ENCODE measurements at places on chromosomes 11 and 22.

DNA sequence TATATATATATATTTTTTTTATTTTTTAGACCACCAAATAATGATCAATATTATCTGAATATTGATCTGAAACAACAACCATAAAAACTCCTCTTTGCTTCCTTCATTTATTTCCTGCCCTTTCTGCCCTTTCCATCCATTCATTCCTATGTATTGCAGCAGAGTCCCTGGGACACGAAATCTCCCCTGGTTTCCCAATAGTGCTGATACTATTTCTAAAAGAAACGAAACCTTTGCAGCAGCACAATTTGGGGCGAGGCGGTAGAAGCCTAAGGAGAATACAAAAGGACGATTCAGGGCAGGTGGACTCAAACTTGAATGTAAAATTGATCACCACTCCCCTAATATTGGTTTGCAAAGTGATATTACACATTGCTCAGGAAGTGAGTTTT is 16.9 kb upstream of the AMOTL1 start:
- no peak for DNase-seq

DNA sequence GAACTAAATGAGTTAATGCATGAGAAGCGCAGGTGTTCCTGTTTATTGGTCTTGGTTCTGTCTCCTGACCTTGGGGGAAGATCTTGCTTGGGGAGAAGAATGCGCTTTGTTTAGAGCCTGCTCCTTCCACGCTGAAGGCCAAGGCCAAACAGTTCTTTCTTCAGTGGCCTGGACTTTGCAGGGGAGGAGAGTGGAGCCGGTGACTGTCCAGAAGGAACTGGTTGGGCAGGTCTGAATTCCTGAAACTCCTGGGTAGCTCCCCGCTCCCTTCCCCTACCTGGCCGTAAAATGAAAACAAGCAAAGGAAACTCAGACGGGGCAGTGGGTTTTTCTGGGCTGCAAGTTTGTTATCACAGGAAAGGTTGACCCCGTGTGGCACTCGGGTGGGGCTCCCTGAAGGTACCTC is 3.6 kb downstream of the ARHGAP8 start:
- DNase-seq, result no peak

DNA sequence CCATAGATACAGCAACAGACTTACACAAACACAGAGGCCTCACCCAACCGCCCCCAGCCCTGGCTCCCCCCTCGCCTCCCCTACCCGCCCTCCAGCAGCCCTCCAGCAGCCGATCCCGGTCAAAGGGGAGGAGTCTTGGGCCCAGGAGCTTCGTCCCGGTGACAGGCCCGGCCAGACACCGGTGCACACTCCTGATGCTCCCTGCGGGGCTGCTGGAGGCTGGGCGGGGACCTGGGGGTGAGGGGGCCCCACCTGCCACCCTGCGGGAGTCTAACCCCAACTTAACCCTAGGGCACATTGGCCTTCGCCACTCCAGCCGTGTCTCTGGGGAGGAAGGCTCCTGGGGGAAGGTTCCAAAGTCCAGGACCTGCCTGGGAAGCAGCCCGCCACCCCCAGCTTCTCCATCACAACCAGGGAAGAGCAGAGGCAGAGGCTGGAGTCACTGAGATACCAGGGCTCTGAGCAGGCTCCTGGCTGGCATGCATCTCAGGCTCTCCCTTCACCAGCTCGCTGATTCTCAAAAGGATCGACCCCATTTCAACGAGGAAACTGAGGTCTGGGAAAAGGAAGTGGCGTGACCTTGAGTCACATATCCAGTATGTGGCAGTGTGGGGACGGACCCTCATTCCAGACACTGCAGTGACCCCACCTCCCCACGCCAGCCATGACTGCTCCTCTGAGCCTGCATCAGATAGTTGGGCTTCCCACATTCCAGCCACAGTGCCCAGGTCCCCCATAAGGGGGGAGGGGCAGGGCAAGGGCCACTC is 14.4 kb downstream of the BCL9L start:
- no peak for DNase-seq

DNA sequence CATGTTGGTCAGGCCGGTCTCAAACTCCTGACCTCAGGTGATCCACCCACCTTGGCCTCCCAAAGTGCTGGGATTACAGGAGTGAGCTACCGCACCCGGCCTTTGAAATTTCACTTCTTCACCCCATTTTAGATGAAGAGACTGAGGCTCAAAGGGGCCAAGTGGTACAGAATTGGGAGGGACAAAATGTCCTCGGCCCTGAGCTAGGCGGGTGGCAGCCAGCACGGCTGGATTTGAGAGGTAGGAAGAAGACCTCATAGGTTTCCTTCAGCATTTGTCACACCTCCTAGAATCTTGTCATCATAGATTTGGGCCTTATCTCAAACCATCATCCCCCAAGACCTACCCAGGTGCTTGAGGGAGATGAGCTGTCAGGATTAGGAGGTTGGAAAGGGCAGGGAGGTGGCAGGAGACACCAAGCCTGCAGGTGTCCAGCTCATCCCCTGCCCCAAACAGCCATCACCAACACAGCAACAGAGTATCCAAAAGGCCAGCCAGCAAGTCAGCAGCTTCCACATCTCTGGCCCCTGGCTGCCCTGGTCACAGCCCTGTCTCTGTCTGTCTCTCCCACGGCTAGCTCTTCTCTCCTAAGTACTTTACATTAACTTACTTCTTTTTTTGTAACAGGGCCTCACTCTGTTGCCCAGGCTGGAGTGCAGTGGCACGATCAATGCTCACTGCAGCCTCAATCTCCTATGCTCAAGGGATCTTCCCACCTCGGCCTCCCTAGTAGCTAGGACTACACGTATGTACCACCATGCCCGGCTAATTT is 11.2 kb upstream of the TMPRSS6 start:
- DNase-seq, result no peak

- DNase-seq, result no peak
These were observed 58.1 kb downstream of the CHRDL2 start for GRCh38 chr11:74672956-74673692.

GRCh38 chr11:66883016-66883965 is 26.4 kb downstream of the LRFN4 start:
- DNase-seq, result peak; percentile 37

GRCh38 chr11:117037279-117037974 is 60.8 kb downstream of the SIK3 start:
- peak; percentile 35 for DNase-seq

GRCh38 chr22:25896098-25896497 is 154.1 kb downstream of the MYO18B start:
- DNase-seq, result no peak

DNA sequence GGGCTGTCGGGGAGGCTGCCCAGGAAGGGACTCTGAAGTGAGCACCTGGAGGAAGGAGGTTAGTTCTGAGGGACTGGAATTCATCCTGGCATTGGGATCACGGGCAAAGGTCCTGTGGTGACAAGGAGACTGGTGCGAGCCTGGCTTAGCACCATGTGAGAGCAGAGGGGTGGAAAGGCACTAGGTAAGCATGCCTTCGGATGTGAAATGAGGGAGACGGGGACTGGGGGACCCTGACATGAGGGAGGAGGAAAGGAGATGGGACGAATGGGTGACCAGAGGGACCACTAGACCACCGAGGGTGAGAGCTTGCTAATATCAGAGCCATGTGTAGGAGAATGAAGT is 3.1 kb upstream of the VPREB1 start:
- no peak for DNase-seq

DNA sequence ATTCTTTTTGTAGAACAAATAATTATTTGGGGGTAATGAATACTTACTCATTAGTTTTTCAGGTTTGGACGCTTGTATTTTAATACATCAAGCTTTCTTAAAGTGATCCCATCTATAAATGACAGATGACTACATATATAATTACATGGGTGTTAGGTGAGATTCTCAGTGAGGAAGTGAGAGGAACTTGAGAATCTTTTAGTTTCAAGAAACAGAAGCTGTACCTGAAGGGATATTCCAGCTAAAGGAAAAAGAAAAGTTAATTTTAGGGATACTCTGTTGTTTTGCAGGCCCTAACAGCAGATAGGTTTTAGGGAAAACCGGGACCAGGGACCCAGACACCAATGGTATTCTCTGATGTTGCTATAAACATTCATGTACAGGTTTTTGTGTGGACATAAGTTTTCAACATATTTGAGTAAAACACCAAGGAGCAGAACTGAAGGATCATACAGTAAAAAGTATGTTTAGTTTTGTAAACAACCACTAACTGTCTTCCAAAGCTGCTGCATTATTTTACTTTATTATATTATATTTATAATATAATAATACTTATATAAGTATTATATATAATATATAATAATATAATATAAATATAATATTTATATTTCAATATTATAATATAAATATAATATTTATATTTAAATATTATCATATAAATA is 24.1 kb upstream of the PHOX2A start:
- no peak for DNase-seq

GRCh38 chr11:30984827-30985226 is 384.7 kb downstream of the DCDC1 start:
- DNase-seq, result no peak

- peak; percentile 26 for DNase-seq
These were observed 12.0 kb downstream of the BRSK2 start for GRCh38 chr11:1401656-1402221.

DNA sequence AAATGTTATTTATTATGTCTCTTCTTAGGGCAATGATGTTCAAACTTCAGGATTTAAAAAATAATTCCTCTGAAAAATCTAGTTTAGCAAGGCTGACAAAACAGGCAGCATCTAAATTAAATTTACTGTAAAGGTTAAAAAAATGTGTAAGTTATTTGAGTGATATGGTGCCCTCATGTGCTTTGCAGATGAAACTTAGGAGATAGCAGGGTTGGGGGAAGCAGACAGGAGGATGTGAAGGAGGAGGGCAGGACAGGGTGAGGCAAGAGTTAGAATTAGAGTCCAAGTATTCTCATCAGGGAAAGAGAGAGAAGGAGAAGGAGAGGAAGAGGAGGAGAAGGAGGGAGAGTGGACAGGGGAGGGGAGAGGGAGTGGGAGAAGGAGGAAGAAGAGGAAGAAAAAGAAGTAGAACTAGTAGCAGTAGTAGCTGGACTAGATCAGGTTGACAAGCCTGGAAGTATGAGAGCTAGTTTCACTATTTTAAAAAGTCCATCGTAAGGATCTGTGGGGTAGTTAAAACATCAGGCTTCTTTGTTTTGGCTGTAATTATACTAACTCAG is 141.2 kb upstream of the SESN3 start:
- no peak for DNase-seq

- DNase-seq, result no peak
These were observed 45.1 kb upstream of the DEUP1 start for GRCh38 chr11:93285430-93285829.

DNA sequence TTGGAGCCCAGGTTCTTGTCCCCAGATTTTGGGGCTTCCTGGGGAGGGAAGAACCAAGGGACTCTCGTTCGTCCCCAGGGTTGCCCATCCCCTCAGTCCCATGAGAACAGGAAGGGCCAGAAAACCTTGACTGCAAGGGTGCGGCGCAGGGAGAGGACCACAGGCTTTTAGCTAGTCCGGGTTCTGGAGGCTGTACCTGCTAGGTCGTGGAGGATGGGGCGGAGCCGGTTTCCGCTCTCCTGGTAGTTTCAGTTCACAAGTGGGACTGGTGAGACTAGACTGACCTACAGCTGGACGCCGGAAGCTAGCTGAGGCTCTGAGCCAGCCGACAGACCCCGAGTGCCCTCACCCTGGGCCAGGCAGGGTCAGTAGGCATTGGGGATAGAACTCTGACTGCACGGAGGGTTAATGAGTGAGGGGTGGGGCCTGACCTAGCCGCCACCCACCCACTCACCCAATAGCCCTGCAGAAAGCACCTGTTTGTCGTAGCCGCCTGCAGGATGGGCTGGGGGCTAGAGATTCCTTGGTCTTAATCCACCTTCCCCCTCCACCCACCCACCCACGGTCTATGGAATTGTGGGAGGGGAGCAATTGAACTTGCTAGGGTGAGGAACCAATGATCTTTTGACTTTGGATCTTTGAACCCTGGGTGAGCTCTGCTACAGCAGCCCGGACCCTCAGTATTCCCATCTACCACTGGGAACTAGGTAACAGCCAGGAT is 1.5 kb downstream of the MAFF start:
- peak; percentile 43 for DNase-seq

- no peak for DNase-seq
These were observed 11.9 kb downstream of the MICALL1 start for GRCh38 chr22:37917874-37918548.

DNA sequence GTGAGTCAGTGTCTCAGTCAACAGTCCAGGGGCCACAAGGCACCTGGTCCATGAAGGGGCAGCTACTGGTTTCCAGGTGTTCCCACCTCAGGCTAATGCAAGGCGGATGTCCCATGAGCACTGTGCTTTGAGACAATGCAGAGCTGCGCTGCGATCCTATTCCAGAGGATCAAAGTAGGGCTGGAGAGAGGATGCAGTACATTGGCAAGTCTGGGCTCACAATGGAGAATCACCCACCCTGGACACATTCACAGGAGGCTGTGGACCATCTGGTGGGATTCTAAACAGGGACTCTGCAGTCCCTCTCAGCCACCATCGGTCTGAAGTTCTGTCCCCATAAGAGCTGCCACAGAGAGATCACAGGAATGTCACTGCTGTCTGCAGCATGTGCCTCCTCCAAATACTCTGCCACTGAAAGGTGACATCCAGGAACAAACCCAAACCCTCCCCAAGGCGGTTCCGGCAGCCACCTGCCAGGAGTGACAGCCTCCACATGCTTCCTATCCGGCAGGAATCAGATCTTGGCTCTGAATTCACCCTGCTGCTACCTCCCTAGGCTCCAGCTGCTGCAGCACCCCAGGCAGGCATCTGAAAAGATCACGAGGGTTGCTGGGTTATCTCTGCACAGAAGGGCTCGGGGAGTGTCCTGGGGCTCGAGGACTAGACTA is 45.3 kb upstream of the SERPIND1 start:
- DNase-seq, result no peak

- DNase-seq, result no peak
These were observed 90.4 kb downstream of the GRIA4 start for GRCh38 chr11:105700271-105700670.

- DNase-seq, result peak; percentile 10
These were observed 2.1 kb upstream of the LRRC32 start for GRCh38 chr11:76672431-76673175.

GRCh38 chr11:126716456-126717083 is 284.0 kb downstream of the KIRREL3 start:
- peak; percentile 13 for DNase-seq

DNA sequence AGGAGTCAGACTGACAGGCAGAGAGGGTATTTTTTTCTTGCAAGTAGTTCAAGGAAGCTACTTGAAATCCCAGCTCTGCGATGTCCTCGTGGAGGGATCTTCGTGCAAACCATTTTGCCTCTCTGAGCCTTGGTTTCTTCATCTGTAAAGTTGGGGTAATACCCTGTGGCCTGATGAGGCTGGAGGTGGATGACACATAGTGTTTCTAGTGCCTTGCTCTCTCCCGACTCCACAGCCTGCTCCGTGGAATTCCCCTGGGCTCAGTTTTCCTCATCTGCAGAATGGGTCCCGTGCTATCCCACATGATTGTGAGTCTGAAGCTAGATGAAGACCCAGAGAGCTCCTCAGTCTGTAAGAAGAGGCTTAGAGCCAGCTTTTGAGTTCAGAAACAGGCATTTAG is 32.7 kb downstream of the DAGLA start:
- DNase-seq, result no peak

DNA sequence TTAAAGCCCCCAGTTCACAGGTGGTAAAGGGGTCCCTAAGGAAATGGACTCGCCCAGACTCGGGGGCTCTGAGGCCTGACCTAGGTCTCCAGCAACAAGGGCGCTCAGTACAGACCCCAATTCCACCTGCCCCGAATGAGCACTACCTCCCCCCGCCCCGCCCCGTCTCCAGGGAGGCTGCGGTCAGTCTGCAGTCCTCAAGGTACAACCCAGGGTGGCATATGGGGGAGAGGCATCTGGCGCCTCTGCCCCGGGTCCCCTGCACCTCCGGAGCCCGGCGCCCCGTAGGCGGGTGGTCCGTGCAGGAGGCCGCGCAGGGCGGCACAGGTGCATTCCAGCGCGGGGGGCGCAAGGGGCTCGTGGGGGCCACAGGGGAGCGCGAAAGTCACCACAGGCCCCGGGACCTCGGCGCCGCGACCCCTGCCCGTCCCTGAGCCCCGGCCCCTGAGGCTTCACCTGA is 361 bp downstream of the CTSD start:
- DNase-seq, result no peak

Measured in central memory CD4-positive, alpha-beta T cell (primary cell).